Stimulated activated CD4-positive, alpha-beta T cell treated with anti-CD3 and anti-CD28 coated beads, Interleukin-1b, Interleukin-23, amount 100 ng/mL, for 48 hours (primary cell): ENCODE measurements at places on chromosomes 6 and 20.
A peak's percentile ranks its signal among the peaks of the same experiment; 100 is the strongest.

DNA sequence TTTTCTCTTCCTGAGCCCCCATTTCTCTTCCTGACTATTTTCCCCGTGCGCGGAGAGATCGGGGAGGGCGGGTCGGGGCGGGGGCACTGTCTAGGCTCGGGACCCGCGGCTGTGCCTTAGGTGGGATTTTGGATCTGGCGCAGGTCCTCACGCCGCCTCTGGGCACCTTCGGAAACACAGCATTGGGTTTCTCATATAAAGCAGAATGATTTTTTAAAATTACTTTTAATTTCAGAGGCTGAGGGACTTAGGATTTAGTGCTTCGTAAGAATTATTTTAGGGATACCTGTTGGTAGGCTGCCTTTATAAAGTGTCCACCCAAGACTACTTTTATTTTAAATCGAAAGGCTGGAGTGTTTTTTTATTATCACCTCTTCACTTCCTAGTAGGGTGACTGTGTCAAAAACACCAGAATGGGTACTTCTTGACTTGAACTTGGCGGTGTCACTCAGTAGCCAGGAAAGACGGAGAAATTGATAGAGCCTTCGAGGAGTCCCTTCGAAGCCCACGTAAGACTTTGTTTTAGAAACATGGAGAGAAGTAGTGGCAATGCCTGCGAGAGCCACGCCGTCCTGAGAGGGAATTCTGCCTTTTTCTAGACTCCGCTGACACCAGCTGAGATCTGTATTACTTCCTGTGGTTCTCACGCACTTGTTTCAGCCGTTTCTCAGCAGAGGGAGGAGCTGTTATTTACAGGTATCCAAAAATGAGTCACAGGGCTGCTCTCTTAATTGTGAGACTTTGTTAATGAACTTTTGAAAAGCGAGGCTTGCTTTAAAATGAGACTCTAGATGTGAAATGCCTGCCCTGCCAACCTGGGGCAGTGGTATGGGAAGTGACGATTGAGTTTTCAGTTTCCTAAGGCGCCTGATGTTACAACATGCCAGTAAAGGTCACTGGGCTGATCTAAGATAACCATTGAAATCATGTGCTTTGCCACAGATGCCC, 667 bp downstream of the STX11 start:
- DNase-seq, result peak; percentile 67

- DNase-seq, result no peak
Observed at GRCh38 chr6:90026216-90026615, 131.9 kb downstream of the GJA10 start.

- no peak for DNase-seq
Observed at GRCh38 chr6:163165922-163166321, 248.6 kb upstream of the QKI start.

DNA sequence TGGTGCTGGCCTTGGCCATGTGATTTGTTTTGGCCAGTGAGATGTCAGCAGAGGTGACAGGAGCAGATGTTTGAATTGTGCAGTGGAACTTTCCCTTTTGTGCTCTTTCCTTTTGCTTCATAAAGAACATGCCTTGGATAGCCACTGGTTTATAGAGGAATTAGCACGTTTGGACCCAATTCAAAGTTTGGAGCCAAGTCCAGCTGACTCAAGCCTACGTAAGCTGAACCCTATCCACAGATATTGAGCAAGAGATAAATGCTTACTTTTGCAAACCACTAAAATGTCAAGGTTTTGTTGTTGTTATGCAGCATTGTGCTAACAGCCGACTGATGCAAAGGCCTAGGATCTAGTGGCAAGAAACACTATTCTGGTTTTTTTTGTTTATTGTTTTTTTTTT, 230.9 kb upstream of the CITED2 start:
- no peak for DNase-seq

GRCh38 chr6:41341580-41341979, 6.2 kb downstream of the NCR2 start:
- no peak for DNase-seq

DNA sequence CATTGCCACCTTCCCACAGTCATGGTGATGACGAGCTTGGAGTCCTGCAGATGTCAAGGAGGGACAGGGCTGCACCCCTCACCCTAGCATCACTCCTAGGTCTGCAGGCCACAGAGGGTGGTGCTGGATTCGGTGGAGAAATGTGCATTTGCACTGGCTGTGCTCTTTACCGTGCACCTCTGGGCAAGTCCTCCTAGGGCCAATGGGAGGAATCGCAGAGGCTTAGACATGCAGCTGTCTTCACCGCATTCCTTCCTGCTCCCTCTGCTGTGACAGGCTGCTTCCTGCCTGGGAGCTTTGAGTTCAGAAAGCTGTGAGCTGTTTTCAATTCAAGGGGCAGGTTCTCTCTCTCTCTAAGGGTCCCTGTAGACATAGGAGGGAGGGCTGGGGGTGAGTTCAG, 85.1 kb downstream of the EDN3 start:
- DNase-seq, result no peak

DNA sequence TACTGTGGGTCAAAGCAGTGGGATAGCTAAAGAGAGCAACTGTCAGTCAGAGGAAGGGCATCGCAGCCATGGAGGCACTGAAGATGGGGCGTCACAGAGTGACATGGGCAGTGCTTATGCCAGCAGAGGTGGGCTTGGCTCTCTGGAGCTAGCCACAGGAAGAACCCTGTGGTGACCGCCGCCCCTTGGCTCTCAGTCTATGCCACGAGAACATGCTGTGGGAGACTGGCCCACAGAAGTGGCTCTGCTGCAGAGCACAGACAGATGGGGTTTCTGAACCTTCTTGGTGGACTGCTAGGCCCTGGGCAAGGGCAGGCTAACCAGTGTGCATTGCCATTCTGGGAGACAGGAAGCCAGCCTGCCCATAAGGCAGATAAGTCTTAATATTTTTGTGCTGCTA, 290.0 kb upstream of the SUPT3H start:
- no peak for DNase-seq

DNA sequence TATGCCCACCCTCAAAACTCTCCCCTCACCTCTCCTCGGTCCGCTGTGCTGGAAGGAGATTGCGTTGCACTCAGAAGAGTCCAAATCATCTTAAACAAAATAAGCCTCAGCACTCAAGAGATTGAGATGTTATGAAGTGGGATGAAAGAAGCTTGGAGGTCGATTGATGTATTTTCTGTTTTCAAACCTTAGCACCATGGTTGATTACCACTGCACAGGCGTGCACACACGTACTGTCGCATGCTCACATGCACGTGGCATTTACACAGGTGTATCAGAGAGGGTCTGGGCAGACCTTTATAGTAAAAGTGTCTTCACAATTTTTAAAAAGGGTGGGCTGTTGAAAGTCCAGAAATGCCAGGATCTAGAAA, 612 bp upstream of the AGPAT4 start:
- DNase-seq, result no peak

- no peak for DNase-seq
Observed at GRCh38 chr20:5279661-5280060, 37.1 kb downstream of the PROKR2 start.

DNA sequence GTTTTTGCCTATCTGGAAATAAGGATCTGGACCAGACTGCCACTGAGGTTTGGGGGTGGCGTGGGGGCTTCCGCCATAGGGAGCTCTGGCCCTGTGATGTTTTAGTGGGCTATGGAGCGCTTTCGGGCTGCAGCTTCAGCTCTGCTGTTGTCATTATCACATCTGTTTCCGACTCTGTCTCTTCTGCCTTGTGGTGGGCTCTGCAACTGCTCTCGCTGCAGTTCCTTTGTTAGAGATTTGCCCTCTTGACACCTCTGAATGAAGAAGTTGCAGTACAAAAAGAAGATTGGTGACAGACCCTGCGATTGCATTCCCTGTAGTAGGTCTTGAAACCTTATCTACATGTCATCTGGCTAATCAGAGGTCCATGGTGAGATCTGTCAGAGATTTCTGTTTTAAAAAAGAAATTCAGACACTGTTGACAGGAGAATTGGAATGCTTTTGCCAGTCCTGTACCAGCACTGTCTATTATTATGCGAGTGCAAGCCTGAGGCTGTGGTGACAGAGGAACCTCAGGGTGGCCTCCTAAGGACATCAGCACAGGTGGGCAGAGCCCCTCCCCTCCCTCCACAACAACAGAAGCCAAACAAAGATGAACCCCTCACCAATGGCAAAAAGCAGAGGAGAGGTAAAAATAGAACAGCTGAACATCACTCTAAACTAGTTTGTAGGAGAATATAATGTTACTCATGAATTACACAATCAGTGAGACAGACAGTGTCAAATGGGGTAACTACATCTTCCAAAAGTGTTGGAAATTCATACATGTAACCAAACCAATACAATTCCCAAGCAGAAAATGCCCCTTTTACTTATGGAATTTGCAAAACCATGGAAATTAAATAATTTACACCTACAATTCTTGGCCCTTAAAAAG, 63.5 kb upstream of the DEFB112 start:
- no peak for DNase-seq

GRCh38 chr6:125154118-125154760, 666 bp downstream of the TPD52L1 start:
- DNase-seq, result peak; percentile 2

DNA sequence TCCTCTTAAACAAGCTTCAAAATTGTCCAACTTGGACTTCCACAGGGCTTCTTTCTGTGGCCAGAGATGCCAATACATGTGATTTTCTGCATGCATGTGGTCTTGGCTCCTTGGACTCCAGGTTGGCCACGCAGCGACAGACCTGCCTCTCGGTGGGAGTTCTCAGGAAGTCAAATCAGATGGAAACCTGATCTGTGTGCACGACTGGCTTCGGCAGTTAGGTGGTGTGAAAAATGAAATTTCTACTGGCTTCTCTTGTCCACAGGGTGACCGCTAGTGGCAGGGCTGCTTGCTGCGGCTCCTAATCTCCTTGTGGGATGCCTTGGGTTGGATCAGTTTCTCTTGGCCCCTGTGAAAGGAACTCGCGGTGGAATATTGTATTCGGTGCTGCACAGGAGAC, 57.3 kb downstream of the PHACTR3 start:
- DNase-seq, result no peak

DNA sequence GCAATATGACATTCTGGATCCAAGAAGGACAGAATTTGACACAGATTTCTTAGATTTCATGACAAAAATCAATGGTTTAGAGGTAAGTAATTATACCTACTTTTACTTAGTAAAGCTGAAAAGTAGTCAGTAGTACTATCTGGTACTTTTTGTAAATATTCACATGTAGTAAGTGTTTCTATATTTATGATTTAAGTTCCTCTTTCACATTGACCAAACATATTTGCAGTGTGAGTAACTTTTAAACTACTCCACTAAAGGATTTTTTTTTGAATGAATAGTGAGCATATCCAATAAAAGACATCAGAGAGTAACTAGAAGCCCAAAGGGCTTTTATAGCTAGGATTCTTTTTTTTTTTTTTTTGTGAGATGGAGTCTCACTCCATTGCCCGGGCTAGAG, 60.8 kb downstream of the DNAH8 start:
- DNase-seq, result no peak

GRCh38 chr6:169779896-169780295, 28.5 kb downstream of the ERMARD start:
- DNase-seq, result no peak

DNA sequence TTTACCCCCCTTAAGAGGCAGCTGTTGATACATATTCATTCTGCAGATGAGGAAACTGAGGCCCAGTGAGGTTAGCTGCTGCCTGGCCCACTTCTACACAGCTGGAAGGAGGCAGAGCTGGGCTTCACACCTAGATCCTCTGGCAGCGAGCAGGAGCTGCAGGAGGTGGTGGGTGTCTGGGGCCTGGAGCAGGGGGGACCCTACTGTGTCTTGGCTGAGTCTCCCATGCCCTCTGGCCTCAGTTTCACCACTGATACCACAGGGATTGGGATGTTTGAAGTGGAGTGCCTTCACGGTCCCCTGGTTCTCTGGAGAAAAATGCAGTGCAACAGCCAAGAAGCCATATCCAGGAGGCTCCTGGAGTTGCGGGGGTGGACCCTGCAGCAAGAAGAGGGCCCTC, 8.2 kb upstream of the BPIFA2 start:
- no peak for DNase-seq

GRCh38 chr20:4894409-4894808, 106.9 kb downstream of the SLC23A2 start:
- no peak for DNase-seq

GRCh38 chr6:4910037-4910760, 93.6 kb downstream of the RPP40 start:
- DNase-seq, result no peak

- DNase-seq, result no peak
Observed at GRCh38 chr6:18415671-18416340, 28.7 kb downstream of the RNF144B start.

DNA sequence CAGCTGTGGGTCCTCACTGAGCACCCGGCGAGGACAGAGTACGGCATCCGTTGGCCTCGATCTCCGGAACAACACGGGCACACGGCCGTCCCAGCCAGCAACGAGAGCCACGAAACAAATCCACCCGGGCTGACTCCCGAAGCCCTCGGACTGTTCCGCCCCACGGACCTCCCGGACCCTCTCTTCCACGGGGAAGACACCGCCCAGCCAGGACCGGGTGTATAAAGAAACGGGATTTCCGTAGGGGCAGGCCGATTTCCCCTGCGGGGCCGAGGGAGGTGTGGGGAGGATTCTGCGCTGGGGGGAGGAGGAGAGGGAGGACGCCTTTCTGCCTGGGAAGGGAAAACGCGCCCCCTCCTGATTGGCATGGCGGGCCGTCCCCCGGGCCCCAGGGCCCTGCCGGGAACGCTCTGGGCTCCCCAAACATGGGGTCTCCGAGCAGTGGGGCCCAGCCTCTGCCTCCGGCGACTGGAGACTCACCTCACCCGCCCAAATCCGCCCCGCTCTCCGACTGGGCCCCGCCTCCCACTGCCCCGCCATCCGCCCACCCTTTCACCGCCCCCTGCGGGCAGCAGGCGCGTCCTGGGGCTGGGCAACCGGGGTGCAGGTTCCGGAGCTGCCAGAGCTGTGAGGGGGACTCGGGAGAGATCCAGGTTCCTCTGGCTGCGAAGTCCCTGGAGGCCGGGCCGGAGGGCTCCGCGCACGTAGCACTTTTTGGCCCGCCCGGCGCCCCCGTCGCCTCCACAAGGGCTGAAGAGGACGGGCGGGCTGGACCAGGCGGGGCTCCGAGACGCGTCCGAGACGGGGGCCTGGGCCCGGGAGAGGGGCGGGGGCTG, 679 bp upstream of the PPDPF start:
- DNase-seq, result peak; percentile 51

GRCh38 chr20:25039697-25040437, 18.1 kb downstream of the ACSS1 start:
- DNase-seq, result no peak

- no peak for DNase-seq
Observed at GRCh38 chr6:113495521-113495920, 361.6 kb upstream of the MARCKS start.

GRCh38 chr6:160810238-160810637, 108.2 kb downstream of the PLG start:
- no peak for DNase-seq

GRCh38 chr6:89186762-89187161, 30.4 kb downstream of the GABRR1 start:
- DNase-seq, result no peak

GRCh38 chr6:135531954-135532490, 34.5 kb upstream of the AHI1 start:
- DNase-seq, result no peak

DNA sequence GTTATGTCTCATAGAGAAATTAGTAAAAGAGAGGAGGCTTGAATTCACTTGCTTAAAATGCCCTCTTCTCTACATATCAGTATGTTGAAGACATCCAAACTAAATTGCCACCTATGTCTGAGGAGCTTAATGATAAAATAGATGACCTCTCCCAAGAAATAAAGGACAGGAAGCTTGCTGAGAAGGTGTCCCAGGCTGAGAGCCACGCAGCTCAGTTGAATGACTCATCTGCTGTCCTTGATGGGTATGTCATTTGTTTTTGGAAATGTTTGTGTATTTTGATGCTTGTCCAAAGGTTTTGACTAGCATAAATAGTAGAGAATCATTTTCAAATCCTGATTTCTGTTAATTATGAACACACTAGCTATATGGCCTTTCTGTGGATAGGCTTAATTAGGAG, 307.7 kb downstream of the ARHGAP18 start:
- no peak for DNase-seq

- DNase-seq, result no peak
Observed at GRCh38 chr6:19865178-19865577, 28.0 kb downstream of the ID4 start.
